8988T (cell line): ENCODE measurements at places on chromosomes 13 and 19.

DNA sequence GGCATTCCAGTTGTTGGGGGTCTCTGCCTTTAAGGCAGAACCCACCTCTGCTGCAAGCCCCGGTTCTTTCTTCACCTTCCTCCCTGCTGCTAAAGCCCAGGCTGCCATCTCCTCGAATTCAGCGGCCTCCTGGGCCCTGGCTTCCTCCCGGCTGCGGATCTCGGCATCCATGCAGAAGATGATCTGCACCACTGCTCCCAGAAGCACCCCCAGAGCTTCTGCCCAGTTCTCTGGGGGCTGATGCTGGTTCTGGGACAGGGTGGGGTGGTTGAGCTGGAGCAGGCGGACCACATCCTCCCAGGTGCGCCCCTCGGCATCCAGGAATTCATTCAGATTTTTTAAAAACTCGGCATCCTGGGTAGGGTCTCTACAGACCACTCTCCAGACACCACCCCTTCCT lies 987 bp downstream of the PNMA8A start:
- no peak for DNase-seq

- DNase-seq: no peak
These were observed 173.5 kb downstream of the DCT start for GRCh38 chr13:94305934-94306333.

DNA sequence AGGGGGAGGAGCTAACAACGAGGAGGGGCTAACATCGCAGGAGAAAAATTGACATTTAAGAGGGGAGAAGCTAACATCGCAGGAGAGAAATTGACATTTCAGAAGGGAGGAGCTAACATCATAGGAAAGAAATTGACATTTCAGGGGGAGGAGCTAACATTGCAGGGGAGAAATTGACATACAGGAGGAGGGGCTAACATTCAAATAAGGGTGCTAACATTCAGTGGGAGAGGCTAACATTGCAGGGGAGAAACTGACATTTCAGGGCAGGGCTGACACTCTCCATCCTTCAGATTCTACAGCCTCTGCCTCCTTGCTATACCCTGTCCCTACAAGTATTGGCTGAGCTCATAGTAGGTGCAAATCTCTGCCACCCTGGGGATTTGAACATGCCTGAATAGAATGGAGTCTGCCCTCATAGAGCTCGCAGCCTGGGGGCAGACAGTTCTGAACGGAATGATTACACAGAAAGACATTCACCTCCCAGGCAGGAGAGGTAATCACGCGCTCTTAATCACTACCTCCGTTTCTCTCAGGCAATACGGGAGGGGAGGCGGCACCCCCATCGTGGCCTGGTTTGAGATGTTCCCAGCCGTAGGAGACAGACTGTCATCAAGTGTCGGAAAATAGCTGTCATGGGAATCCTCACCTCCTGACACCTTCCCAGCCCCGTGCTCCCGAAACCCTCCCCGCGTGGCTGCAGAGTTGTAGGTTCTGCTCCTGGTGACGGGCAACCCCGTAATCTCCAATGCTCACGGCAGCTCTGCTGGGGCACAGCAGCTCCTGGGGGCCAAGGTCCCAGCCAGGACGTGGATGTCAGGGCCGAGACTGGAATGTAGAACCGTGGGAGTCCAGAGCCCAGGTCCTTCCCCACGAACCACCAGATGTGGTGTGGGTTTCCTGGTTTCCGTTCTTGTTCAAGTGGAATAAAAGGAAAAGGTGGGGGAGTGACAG lies 9.5 kb downstream of the GPR32 start:
- no peak for DNase-seq

GRCh38 chr13:97749174-97749573 lies 204.3 kb upstream of the IPO5 start:
- no peak for DNase-seq

GRCh38 chr13:110885966-110886869 lies 28.7 kb downstream of the ANKRD10 start:
- no peak for DNase-seq
